ENCODE measurements at places on chromosomes 4 and X. TPM values are rescaled to one million over a fixed set of nuclear protein-coding genes. Genes with fewer than 3 reads are reported as not detected.

GRCh38 chr4:47075262-47075661 lies 43.9 kb downstream of the GABRB1 start:
- no peak for DNase-seq

Gene FAM9C
- total RNA-seq: not detected

DNA sequence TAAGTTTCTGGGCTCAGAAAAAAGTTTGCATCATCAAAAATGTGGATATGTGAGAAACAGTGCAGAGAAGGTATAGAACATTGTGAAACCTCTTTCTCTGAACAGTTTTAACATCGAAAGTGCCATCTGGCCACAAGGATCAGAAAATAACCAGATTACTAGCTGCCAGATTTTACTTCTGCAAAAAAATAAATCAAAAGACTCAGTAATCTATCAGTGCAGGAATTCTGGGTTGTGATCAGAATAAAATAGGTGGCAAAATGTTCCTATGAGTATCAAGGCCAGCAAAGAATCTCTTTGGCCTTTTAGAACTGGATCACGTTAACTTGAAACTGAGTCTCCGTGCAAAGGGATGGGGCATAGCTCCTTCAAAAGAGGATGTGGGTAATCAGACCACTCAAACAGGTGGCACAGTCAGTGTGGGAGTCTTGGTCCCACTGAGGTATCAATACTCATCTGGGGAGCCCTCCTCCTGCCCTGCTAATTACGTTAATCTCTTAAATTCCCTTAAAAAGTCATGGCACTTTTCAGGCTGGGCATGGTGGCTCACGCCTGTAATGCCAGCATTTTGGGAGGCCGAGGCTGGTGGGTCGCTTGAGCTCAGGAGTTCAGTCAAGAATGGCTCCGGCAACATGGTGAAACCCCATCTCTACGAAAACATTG lies 26.7 kb upstream of the RBM47 start:
- DNase-seq: no peak

Gene RNF150
- 62.1 TPM for total RNA-seq

DNA sequence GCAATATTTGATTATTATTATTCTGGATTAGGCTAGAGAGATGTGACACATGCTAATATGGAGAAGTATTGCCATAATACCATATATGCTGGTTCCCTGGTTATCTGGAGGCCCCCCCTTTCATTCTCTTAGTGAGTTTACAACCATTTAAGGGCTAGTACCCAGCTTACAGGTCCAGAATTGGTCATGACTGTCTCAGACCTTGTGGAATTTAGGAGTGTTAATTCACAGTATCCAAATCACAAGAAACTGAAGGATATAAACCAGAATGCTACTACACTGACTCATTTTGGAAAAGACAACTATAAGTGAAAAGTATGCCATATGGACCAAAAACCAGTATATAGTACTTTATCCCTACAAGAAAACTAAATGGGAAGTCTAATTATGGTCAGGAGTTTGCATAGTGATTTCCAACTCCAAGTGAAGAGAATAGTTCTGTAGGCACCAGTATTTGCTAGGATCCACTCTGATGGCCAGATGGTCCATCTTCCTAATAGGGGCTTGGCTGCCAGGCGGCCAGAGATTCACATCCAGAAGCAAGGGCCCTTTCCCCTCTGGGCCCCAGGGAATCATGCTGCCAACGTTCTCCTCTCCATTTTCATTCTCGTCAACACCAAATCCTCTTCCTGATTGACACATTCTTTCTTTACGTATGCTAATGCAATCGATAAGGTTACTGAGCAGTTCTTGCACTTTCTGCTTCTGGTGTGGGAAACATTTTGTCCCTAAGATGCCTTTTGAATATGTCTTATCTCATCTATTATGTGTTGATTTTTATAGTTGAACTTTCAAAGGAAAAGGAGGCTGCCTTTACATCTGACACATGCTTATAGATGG lies 123.6 kb downstream of the SHROOM3 start:
- DNase-seq: no peak

GRCh38 chr4:55032179-55032578 lies 93.2 kb downstream of the KDR start:
- DNase-seq: no peak

GRCh38 chrX:16445166-16445752 lies 204.7 kb upstream of the S100G start:
- DNase-seq: peak; percentile 30

- no peak for DNase-seq
Measured at GRCh38 chr4:156948133-156948532, 23.5 kb downstream of the PDGFC start.

GRCh38 chrX:15366506-15367352 lies 17.5 kb downstream of the VEGFD start:
- DNase-seq: no peak

- DNase-seq: no peak
Measured at GRCh38 chr4:73883306-73883705, 14.1 kb downstream of the CXCL1 start.

Gene SPACA5
- not detected for total RNA-seq

DNA sequence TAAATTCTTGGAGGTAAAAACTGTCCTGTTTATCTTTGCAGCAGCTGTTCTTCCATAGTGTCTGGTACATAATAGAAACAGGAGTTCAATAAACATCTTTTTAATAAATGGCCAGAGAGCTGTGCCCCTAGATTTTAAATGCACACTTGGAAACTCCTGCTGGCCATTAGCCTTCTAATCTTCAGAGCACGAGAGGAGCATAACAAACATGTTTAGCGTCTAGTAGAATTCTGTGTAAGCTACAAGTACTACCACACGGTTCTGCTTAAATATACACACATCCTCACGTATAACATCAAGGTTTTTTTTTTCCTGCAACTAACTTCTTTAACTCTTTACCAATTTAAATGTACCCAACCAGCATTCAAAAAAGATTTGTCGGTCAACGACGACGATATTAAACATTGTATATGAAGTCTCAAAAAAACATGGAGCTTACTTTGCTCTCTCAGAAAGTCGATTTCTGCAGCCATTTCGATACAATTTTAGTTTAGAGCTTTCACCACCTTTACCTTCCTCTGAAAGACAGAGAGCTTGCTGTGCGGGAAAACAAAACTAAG lies 628 bp downstream of the SCLT1 start:
- peak; percentile 63 for DNase-seq

- DNase-seq: no peak
Measured at GRCh38 chr4:99052902-99053301, 35.7 kb downstream of the ADH5 start.

Gene BRS3
- total RNA-seq: not detected

Gene RS1
- total RNA-seq: not detected

Gene TMEM255A
- total RNA-seq: 6.7 TPM

Gene TCP11X2
- not detected for total RNA-seq

- DNase-seq: no peak
Measured at GRCh38 chr4:53088152-53088551, 226.0 kb downstream of the RASL11B start.

GRCh38 chrX:44299177-44299576 lies 44.3 kb downstream of the EFHC2 start:
- DNase-seq: no peak

DNA sequence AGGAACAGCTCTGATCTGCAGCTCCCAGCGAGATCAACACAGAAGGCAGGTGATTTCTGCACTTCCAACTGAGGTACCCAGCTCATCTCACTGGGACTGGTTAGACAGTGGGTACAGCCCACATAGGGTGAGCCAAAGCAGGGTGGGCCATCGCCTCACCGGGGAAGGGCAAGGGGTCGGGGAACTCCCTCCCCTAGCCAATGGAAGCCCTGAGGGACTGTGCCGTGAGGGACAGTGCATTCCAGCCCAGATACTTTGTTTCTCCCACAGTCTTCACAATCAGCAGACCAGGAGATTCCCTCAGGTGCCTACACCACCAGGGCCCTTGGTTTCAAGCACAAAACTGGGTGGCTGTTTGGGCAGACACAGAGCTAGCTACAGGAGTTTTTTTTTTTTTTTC lies 555.9 kb downstream of the BCOR start:
- DNase-seq: no peak

DNA sequence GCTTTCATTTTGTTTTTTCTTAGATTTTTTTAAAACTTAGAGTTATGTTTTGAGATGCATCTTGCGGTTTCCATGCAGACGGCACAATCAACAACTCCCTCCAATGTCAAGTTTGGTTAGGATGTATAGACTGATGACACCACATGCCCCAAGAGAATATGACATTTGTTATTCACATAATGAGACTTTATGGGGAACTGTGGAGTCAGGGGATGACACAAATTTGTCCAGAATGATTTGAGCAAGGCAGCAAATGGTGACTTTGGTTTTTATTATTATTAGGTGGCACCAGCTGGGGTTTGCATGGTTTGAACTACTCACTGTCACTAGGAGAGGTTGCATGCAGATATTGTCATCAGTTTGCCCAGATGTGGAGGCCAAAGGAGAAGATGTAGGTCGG lies 461.8 kb upstream of the PRKX start:
- no peak for DNase-seq

DNA sequence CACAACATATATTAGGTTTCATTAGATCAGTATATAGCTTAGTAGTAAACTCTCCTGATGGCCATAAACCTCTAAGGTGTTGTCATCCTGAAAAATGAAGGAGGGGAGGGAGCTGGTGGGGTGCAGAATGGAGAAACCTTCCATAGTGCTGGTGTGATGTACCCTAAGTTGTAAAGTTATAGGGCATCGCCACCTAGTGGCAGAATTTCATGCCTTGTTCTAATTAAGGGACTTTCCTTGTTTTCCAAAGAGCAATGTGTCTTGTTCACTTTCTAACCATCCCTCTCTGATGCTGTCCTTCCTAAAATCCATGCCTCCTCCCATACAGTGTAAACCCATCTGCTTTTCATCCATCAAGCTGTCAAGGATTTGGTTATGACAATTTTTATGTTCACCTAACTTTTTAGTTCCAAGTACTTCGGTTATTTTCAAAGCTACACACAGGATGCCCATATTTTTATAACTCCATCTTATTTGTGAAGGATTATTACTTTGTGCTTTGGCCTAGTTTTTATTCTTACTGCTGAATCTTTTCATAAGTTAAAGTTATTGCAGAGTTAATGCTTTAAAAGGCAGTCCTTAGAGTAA lies 4.5 kb downstream of the NBDY start:
- DNase-seq: peak; percentile 66

- no peak for DNase-seq
Measured at GRCh38 chrX:12421918-12422317, 283.6 kb downstream of the FRMPD4 start.

All from tongue (tissue), 3 donors.